ENCODE measurements at places on chromosomes 1 and 21.

DNA sequence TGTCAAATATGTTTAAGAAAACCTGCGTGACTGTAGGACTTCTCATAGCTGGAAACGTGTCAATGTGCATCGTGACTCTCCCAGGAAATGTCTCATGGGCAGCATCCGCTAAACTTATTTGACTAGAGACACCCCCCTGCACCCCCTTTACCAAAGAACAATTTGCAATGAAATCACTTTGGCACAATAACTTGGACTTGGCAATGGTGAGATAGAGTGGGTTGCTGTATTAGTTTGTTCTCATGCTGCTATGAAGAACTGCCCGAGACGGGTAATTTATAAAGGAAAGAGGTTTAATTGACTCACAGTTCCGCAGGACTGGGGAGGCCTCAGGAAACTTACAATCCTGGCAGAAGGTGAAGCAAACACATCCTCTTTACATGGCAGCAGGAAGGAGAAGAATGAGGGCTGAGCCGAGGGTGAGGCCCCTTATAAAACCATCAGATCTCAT lies 13.8 kb downstream of the CLDN14 start:
- no peak for DNase-seq

DNA sequence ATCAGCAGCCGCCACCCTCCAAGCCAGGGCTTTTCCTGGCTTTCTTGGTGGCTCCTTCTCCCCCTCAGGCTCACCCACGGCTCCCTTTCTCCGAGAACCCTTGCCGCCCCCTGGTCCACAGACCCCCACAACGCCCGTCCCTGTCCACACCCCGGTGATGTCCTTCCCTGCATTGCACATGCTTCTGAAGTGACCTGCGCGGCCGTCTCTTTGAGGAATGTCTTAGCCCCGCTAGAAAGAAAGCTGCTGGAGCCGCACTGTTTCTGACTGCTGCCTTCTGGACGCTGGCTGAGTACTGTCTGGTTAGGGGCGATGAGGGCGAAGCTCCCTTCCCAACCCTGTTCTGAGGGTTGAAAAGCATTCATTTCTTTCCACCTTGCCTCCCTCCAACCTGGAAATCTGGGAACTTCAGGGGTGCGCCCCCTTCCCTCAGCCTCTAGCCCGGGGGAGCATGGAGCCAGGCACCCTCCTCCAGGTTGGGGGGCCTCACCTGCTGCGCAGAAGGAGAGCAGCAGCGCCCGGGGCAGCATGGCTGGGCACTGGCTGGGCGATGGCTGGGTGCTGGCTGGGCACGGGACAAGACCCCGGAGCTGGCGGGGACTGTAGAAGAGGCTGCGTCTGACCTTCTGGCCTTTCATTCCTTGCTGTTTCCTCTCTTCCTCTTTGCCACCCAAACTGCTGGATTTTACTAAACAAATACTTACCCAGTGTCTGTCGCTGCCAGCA lies at the start of gene CLEC20A:
Gene CLEC20A, minus strand, starts transcription at position 555 of the 726 bp plus-strand sequence. Its CDS starts 25 bp downstream, at position 530.
- no peak for DNase-seq

DNA sequence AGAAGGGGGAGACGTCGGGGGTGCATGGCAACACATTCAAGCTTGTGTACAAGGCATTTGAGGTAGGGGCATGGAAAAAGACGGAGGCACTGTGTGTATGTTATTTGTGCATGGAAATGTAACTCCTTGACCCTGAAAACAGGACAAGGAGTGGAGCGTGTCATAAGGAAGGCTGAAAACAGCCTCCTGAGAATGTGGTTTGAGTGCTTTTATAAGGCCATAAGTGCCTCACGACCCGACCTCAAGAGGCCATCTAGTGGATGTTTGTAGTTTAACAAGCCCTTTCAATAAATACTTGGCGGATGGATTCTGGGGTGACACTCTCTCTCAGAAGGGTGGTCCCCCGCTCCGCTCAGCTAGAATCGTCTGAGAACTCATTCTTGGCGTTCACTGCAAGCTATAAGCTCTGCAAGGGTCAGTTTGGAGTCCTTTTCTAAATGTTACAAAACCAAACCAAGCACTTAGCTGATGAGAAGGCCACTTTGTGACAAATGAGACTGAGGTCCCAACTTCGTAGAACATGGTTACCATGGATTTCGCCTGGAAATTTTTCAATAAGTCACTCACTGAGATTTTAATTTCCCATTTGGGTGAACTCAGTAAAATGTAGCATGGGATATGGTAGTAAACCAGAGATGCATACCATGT lies 38.8 kb upstream of the CLCA4 start:
- DNase-seq = no peak

DNA sequence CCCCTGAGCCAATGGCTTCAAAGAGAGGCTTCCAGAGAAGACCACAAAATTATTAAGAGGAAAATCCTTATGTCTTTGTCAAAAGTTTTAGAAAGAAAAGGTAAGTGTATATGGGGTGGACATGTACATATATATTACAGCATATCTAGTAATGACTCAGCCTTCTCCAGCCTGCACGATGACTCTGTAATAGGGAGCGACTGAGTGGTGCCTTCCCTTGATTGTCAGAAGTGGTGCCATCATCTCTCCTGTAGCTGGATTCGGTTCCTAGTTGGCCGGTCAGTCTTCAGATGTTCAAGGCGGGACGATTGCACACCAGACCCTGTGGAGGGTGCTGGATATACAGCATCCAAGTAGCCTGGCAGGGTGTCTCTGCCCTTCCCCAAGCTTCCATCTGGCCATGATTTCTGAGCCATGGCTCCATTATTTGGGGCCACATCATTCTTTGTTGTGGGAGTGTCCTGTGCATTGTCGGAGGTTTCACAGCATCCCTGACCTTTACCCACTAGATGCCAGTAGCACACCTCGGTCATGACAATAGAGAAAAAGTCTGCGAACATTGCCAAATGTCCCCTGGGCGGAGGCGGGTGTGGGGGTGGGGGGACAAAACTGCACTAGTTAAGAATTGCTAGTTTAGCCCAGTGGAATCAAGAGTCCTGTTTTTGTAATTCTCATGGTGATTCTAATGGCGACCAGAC lies 206.2 kb upstream of the KAZN start:
- DNase-seq = no peak

DNA sequence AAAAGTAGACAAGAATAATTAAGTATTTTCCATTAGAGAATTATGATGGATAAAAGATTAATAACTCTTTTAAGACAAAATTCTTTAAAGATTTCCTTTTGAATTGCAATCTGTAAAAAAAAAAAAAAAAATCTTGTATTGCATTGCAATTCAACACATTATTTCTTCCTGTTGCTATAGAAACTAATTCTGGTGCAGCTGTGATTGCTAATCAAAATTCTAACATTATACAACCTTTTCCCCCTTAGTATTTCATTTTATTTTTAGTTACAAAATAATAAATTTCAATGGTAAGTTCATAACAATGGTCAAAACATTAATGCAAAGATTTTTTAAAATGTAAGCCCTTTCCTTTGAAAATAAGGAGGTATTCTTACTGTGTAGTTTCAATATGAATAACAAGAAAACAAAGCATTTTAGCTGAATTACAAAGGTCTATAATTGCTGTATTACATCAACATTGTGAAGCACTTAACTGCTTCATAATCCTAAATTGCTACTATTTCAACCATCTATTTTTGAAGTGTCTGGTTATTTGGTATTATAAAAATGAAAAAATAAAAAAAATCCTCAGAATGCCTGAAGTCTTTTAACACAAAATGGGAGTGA lies 135.0 kb downstream of the SYT14 start:
- no peak for DNase-seq

DNA sequence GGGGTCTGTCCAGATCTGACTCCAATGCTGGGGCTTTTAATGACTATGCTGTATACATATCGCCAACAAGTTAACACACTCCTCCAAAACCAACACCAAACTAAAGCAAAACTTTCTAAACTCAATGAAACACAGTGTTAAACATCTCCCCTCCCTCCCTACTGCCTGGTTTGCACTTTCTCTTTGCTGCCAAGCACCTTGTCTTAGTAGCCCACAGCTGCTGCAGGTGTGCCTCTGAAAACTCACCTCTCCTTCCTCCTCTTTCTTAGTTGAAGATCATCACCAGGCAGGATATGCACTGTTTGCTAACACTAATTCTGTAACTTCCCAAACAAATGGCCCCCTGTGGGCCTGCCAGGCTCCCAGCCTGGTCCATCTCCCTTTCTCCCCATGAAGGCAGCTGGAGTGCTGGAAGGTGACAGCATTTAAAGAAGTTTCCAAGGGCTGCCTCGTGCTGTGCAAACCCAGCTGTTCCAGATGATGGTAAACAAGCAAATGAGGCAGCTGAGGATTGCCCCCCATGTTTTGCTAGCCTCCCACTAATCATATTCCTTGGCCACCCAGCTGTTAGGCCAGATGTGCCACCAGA lies 213.7 kb downstream of the ASTN1 start:
- no peak for DNase-seq

DNA sequence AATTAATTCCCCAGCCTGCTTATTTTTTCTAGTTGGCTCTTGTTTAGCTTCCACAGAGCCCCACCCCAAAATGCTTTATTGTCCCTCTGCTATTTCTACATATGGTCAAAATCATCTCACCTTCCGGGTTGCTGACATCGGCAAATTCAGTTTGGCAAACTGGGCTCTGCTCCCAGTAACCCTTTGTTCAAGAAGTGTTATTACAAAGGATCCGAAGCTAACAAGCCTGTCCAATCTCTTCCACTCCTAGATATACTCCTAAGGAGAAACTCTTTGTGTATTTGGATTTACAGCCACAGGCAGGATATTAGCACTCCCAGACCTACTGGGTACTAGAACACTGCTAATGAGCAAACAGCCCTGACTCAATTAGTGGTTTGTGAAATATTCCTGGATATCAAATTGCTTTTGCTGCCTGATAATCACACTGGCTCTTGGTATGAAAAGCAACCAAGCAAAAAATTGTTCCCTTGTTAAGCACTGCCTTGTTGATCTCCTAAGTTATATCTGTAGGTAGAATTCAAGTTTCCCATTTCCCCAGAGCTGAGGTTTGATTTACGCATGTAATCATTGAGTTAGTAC lies 4.0 kb downstream of the JUN start:
- peak; percentile 5 for DNase-seq

Data from SK-N-DZ (cell line).